ENCODE measurements at places on chromosomes 3 and 15.

GRCh38 chr15:91890614-91891013 lies 37.1 kb downstream of the SLCO3A1 start:
- no peak for DNase-seq

DNA sequence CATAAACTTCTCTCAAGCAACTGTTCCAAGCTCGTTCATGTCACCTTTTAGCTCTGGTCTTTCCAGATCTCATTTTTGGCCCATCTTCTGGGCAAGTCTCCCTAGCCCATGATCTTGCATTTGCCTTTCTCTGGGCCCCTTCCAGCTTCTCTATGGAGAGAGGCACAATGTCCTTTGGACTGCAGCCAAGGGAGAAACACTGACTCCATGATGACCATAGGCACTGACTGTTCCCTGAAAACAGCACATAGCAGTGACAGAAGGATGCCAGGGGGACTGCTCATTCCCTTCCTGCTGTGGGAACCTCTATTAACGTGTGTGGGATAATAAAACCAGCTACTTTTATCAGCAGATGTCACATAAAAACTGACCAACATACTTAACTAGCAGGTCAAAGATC lies 60.3 kb downstream of the STRIT1 start:
- DNase-seq = no peak

- DNase-seq = no peak
Measured at GRCh38 chr3:43907508-43907858, 216.7 kb downstream of the ABHD5 start.

- DNase-seq = no peak
Measured at GRCh38 chr3:36647423-36647853, 116.9 kb downstream of the DCLK3 start.

- DNase-seq = no peak
Measured at GRCh38 chr15:80071652-80072051, 12.2 kb downstream of the ZFAND6 start.

GRCh38 chr3:71813704-71814103 lies 28.8 kb upstream of the PROK2 start:
- no peak for DNase-seq

DNA sequence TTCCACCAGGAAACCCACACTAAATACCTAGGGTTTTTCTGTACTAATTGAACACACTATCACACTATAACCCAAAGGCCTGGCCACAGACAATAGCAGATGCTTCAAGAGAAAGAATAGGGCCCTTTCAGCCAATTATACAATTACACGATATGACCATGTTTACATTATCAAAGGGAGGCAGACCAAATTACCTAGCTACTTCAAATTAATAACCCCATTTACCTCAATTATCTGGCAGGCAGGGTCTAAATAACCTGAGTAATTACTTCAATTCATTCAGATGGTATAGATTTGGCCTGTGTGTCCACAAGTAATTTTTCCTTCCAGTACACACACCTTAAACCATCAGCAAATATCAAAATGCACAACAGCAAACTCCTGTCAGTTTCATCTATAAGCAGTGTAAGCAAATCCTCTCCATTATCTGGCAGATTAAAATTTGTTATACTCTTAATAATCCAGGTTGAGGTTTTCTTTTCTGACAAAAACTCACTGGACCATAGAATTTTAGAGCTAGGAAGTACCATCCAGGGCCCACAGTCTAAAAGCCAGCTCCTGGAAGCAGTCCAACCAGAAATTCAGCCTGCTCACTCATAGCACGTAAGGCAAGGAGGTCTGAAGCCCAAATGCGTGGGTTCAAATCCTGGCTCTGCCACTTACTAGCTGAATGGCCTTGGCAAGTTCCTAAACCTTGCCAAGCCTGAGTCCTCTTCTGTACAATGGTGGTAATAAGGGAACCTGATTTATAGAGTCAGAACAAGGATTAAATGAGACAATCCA lies 51.8 kb downstream of the RFTN1 start:
- DNase-seq = no peak

DNA sequence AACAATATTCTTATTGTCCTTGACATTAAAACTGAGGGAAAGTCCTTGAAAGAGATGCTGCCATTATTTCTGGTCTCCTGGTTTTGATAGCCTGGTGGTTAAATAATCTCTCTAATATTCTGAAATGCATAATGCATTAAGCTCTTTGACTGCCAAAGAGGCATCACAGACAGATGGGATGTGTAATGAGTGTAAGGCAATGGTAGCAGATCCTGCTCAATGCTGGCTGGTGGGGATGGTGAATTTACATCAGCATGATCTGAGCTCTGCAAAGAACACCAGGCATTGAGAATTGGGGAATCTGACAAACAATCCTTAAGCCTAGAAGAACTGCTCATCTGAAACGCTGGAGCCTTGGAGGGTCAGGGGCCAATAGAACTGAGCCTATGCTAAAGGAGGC lies 528.6 kb upstream of the LMCD1 start:
- no peak for DNase-seq

DNA sequence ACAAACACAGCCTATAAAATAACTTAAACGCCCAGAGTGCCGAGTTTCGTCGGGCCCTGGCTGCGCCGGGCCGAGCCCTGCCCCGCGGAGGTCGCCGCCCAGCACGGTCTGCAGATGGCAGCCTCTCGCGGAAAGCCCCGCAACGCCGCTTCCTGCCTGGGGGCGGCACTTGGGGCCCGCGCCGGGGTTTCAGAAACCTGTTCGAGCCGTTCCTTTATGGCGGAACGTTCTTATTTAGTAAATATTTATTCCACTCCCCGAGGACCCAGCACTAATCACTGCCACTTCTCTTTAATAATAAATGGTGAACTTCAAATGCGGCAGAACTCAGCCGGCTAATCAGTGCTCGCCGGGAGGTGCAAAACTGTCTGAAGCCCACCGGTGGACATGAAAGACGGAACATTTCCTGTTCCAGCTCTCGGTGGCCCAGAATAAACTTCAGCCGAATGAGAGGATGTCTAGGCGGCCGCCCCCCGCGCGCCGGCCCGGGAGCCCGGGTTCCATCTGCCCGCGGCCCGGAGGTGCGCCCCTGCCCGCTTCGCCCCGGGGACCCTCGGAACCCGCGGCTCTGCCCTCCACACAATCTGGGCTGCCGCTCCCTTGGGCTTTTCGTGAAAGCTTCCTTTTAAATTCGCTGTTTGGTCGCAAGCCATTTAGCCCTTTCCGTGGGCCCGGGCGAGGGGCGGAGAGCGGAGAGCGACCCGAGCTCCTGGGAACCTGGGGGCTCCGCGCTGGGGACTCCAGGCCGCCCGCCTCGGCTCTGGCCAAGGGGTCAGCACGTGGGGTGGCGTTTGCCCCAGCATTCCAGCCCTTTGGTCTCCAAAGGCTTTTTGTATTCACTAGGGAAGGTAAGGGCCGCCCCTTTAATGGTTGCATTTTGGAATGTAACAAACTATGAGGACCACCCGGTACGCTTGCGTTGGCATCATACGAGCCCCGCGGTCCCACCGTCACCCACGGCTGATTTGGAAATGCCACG lies 110.8 kb upstream of the ATP11B start:
- peak; percentile 27 for DNase-seq

- DNase-seq = no peak
Measured at GRCh38 chr3:148068466-148068865, 629.2 kb upstream of the AGTR1 start.

- no peak for DNase-seq
Measured at GRCh38 chr3:106945435-106945834, 431.8 kb upstream of the CCDC54 start.

DNA sequence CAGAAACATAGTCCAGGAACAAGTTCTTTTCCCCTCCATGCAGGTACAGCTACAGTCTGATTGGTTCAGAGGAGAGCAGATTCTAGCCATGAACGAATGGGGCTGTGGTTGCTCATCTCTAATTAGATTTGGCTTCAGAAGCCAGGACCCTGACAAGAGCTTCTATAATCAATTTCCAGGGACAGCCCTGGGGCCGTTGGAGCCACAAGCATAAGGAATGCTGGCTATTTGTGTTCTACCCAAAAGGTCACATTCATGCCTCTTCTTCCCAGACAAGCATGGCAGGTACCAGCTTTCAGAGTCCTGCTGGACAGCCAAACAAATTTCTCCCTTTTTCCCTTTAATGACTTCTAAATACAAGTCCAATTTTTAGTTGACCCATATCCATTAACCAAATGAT lies 215.5 kb upstream of the LRTM1 start:
- DNase-seq = no peak

- no peak for DNase-seq
Measured at GRCh38 chr15:67521783-67522568, 1.0 kb downstream of the C15orf61 start.

DNA sequence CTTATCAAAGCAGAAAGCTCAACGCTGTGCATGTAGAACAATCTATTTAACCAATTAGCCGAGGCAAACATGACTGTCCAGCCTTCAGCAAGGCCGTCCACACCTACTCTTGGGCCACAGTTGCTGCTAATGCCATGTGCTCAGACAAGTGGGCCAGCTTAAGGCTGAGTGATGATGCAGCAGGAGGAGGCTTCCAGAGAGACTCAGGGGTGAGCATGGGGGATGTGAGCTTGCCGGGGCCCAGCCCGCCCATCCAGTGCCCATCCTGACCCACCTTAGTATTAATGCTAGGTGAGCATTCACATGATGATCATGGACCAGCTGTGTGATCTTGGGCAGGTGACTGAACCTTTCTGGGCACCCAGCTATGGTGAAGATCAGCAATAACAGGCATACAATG lies 150.1 kb downstream of the TPRA1 start:
- DNase-seq = no peak
